ENCODE measurements at places on chromosomes 12 and 14.

- no peak for DNase-seq
These were observed 30.5 kb downstream of the PPP2R5C start for GRCh38 chr14:101791919-101792572.

GRCh38 chr12:2533036-2533435 is 261.7 kb upstream of the FKBP4 start:
- DNase-seq: no peak

GRCh38 chr12:55065535-55065934 is 45.8 kb downstream of the NEUROD4 start:
- DNase-seq: no peak

- peak; percentile 39 for DNase-seq
These were observed 39.8 kb downstream of the ELK3 start for GRCh38 chr12:96233939-96234461.

DNA sequence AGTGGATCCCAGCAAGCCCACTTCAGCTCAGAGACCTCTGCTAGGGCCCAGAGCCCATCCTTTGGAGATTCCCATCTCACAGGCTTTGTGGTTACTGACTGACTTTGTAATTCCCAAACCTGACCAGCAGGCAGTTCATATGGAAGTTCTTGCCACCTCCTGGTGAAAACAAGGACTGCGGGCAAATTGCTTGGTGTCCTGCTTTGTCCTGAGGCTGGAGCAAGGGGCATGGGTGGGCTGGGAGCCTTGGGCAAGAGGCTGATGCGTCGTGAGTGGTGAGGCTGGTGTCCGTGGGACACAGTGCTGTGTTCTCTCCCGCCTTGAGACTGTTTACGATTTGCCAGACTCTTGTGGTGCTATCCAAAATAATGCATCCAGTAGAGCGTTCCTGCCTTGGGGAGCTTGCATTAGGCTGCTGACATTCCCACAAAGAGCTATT is 91.0 kb downstream of the LRRC74A start:
- peak; percentile 63 for DNase-seq

DNA sequence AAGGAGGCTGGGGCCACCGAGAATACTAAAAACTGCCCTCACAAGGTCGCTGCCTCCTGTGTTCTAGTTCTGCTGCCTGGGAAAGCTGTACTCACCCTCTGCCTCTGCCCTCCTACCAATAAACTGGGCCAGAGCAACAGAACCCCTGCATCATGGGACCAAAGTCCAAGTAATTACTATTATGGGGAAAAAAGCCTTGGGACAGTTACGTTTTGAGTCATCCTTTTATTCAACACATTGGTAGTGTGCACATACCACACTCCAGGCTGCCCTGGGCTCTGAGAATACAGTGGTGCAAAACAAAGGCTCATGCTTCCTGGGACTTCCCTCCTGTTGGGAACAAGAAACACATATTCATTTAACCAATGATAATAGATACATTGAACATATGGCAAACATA is 49.0 kb downstream of the CACNA1C start:
- DNase-seq: no peak

GRCh38 chr12:59570145-59570544 is 25.7 kb upstream of the SLC16A7 start:
- no peak for DNase-seq

GRCh38 chr12:22285846-22286245 is 48.7 kb downstream of the ST8SIA1 start:
- DNase-seq: no peak

DNA sequence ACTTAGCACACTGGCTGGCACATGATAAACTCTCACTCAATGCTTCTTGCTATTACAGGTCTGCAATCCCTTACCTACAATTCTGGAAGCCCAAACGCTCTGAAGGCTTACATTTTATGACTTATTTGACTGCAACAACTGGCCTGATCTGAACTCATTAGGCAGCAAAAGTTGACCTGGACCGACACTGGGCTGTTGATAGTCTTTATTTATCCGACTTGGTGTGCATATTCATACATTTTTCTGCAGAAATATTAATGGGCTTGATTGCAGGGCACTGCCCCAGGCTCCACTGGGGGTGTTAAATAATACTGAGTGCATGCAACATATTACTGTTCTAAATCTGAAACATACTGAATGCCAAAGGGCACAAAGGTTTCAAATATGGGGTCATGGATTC is 1076.7 kb downstream of the BCL11B start:
- no peak for DNase-seq

- peak; percentile 55 for DNase-seq
These were observed 73.3 kb upstream of the PLXNC1 start for GRCh38 chr12:94074980-94075629.

DNA sequence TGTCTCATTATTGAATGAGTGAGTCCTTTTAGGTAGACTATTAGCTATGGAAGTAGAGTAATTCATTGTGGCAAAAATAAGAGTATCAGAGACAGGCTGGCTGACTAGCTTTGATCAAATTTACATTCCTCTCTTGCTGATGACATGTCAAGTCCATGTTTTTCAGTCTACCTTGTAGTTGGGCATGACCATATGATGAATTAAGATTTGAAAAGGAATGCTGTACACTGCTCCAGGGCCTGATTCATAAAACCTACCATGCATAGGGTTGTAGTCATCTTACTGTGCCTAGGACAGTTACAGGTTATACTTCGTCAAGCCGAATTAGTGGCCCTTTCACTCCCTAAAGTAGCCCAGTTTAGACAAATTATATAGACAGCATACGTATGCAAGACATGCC is 545.7 kb upstream of the MIS18BP1 start:
- DNase-seq: no peak

DNA sequence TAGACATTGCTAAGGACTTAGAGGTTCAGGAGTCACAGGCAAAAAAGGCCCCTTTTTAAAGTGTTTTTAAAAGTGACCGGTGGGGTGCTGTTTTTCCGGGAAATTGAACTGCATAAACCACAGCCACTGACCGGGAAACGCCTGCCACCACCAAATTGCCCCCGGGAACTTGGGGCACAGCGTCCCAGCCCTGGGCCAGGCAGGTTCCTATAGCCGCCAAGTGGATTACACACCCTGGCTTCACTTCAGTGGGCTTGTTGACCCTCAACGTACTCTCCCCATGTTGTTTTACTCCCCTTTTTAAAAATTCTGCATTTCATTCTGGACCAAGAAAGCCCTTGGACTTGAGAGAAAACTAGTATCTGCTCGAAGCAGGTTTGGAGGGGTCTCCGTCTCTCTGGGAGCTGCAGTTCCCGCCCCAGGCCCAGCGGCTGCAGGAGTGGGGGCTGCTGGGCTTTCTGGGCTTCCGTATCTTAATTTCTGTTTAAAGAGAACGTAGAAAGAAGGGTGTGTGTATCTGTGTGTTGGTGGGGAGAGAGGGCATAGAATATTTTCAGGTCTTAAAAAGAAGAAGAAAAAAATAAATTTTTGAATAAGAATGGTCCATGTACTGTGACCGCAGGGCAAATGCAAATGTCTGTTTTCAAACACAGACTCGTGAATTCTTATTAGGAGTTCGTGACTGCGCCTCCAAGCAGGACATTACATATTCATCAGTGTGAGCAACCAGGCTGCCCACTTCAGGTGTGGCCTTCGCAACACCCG is 82.9 kb downstream of the PAPOLA start:
- DNase-seq: no peak

GRCh38 chr12:111024205-111024801 is 103.9 kb upstream of the MYL2 start:
- peak; percentile 73 for DNase-seq

GRCh38 chr14:22572562-22573058 is 16.4 kb downstream of the DAD1 start:
- DNase-seq: no peak

- peak; percentile 1 for DNase-seq
These were observed 595.6 kb upstream of the ATP2B1 start for GRCh38 chr12:90304231-90304630.

GRCh38 chr12:21912318-21912717 is 28.9 kb downstream of the ABCC9 start:
- no peak for DNase-seq

- no peak for DNase-seq
These were observed 422.3 kb downstream of the VRK1 start for GRCh38 chr14:97219431-97220017.

DNA sequence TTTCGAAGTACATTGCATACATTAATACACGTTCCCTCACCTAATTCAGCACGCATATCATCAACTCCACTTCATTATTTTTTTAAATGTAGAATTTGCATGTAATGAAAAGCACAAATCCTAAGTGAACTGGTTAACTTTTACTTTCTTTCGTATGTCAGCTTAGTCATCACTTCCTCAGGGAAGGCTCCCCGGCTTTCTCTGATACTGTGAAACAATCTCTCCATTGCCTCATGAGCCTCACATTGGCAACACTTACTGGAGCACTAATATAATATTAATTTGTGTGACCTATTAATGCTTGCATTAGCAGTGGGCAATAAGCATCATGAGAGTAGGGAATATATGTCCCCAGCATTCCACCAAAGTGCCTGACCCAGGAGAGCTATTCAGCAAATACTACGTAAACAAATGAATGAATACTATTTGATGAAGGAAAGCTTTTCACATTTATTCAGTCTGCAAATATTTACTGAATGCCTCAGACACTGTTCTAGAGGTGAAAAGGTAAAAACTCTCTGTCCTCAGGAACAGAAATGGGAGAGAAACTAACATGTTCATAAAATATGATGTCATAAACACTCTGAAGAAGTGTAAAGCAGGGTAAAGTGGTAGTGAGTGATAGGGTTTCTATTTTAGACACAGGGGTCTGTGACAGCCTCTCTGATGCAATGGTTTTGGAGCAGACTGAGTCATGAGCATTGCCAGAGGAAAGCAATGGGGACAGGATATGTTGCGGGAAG is 327.5 kb upstream of the DIO2 start:
- no peak for DNase-seq

DNA sequence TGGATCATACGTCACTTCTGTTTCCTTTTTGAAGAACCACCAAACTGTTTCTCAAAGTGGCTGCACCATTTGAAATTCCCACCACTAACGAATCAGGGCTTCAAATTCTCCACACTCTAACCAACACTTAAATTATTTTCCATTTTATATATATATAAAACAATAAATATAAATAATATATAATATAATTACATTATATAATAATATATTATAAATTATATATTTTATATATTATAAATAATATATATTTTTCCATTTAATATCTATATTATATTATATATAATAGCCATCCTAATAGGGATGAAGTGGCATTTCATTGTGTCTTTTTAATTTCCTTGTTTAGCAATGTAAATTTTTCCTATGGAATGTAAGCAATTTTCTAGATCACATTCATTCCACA is 24.6 kb upstream of the CIT start:
- no peak for DNase-seq

DNA sequence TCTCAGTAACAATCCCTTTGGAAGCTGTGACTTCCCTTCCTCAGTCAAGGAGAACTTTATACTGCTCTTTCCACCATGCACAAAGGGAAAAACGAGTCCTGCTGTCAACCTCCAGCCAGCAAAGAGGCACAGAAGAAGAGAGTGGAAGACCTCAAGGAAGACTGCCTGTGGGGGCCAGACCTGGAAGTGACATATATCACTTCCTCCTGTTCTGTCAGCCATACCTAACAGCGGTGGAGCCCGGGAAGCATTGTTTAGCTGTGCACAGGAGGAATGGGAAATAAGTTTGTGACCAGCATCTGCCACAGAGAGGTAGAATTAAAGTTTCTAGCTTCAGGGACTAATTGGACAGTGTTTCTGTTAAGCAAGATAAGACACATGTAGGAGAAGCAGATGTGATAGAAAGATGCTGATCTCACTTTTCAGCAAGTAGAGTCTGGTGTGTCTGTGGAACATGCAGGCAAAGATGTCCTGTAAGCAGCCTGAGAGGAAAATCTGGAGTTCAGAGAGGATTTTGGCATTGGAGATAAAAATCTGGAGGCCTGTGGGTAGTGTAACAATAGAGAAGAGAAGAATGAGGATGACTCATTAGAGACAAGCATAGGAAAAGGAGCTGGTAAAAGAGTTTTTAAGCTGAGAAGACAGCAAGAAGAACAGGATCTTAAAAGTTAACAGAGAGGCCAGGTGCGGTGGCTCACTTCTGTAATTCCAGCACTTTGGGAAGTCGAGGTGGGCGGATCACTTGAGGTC is 141.6 kb upstream of the CPSF6 start:
- DNase-seq: no peak

GRCh38 chr12:95573951-95574576 is 22.8 kb upstream of the USP44 start:
- DNase-seq: no peak

DNA sequence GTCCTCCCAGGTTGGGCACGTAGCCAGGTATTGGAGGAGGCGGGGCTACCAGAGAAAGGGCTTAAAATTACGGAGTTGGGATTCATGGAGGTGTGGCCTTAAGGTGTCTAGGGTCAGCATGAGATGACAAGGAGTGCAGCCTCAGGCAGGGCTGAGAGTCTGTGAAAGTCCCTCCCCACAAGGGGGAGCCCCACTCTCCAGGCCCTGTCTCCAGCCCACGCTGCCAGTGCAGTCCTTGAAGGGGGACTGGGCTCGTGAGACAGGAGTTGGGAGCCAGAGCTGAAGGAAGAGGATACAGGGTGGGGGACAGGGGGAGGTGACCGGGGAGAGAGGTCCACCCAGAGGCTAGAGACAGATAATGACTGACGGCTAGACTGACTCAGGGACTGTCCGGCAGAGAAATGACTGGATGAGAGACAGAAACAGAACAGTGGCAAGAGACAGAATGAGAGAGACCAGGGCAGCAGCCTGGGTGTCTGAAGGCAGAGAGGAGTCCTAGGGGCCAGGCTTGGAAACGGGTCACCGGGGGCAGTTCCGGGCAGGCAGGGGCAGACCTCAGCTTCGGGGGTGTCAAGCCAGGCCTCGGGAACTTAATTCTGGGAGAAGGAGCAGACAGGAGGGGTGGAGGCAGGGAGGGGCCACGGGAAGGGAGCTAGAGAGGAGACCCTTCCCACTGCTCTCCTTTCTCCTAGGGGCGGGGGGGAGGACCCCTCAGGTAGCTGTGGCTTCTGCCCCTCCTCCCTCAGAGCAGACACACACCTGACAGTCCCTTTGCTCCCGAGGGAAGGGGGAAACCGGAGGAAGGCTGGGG is 970 bp downstream of the CDH24 start:
- DNase-seq: peak; percentile 52

DNA sequence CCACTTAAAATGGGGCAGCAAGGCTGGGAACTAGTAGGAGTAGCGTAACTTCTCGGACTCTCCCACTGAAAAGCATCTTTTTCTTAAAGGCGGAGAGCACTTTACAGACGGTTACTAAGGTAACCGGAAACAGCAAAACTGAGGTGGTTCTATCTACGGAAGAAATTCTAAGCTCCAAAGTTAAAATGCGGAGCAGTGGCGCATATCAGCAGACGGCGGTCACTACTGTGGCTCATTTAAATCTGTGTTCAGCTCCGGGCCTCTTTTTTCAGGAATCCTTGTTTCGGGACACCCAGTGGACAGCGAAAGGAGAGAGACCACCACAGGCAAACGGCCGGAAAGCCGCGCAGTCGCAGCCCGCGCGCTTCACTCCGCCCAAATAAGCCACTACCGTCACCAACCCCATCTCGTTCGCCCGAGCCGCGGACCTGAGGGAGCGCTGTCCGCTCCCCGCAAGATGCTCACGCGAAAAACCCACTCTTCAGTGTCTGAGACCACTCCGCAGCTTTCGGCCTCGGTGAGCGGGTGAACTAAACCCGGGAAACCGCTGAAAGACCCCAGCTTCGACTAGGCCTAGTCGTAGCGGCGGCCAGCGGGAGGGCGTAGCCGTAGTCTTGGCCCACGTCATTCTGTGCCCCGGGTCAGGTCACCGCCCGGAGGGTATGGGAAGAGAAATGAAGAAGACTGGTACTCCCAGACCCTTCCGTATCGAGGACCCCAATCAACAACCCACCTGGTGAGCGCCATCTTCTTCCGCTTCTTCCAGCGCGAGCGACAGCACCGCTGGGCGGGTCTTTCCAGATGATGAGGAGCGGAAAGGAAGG is at the start of gene SNW1:
Gene SNW1, minus strand, starts transcription at position 776 of the 824 bp plus-strand sequence. Its CDS starts 29 bp downstream, at position 747.
- DNase-seq: peak; percentile 92

- no peak for DNase-seq
These were observed 12.8 kb downstream of the CYP46A1 start for GRCh38 chr14:99696929-99697328.
